Putamen (tissue), 1 donor: ENCODE measurements at places on chromosomes 7 and 10.

DNA sequence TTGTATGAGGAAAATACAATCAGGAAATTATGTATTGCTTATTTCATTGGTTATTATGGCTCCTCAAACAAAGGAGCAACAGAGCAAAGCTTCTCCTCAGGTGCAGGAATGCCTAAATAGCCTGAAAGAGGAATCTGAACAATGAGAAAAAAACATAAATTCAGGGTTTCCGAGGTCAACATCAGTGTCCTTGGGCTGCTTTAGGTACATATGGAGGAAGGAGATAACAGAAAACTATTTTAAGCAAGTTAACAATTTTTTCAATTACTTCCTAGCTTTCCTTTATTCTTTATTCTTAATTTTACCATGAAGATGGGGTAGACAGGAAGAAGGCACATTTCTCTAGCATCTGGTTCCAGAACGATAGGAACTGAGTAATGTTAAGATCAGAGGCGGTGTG is 14.0 kb downstream of the SLC16A9 start:
- DNase-seq, result no peak

DNA sequence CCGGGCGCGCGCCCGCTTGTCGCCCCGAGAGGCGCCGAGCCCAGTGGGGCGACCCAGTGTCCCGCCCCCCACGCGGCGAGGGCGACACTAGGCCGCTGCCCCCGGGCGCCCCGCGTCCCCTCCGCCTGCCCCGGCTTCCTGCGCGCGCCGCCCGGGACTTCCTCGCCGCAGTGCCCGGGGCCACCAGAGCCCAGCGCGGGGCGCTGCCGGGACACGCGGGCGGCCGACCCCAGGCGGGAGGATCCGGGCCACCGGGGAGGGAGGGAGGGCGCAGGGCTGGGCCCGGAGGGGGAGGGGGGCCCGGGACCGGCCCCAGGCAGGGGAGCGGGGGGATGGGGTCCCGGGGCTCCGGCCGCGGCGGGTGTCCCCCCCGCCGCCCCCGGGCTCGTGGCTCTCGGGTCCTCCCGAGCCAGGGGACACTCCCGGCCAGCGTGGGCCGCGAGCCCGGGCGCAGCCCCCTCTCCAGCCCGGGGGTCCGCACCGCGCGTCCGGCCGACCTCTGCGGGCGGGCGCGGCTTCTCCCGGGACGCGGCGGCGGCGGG is 435 bp upstream of the PWWP2B start:
- no peak for DNase-seq

GRCh38 chr7:147245274-147245673 is 1128.7 kb downstream of the CNTNAP2 start:
- peak; percentile 39 for DNase-seq

- DNase-seq, result no peak
Observed at GRCh38 chr7:42745357-42746059, 166.4 kb downstream of the C7orf25 start.

DNA sequence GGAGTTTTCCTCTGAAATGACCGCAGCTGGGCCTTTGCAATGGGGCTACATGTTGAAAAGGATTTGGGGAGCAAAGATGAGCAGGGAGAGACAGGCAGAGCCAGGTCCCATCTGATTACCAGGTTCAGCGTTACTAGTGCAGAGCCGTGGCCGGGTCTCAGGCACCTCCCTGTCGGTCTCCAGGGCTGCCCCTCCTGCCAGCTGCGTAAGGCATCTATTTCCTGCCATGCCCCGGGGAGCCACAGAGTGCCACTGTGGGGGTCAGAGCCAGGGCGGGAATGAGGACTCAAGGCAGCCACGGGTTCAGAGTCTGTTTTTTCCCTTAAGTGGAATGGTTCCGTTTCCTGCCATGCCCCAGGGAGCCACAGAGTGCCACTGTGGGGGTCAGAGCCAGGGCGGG is 382.6 kb upstream of the SHH start:
- DNase-seq, result no peak

DNA sequence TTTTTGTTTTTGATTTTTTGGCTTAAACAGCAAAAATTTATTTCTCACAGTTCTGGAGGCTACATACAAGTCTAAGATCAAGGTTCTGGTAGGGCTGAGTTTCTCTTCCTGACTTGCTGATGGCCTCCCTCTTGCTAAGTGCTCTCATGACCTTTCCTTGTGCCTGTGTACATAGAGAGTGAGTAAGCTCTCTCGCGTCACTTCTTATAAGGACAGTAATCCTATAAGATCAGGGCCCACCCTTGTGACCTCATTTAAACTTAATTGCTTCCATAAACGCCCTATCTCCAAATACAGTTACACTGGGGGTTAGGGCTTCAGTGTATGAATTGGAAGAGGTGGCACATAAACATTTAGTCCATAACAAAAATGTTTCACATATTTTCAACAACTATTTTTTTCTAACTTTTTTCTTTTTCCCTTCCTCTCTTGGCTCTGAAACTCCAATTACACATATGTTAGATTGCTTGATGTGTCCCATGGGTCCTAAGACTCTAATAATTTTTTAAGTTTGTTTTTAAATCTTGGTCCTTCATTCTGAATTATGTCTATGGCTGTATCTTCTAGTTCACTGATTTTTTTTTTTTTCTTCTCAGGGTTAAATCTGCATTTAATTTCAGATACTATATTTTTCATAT is 149.8 kb downstream of the HBP1 start:
- no peak for DNase-seq

DNA sequence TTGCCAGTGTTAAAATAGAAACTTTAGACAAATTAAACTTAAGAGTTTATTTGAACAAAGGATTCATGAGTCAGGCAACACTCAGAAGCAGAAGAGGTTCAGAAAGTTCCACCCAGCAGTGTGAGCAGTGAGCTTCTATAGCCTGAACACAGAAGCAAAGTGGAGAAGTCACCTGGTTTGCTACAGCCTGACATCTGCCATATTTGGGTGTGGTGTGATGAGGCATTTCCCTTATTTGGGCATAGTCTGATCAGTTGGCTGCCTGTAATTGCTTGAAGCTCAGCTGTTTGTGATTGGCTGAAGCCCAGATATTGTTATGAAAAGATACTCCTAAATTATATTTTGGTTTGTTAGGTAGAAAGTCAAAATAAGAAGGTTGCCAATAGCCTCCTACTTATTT is 39.1 kb downstream of the VWC2 start:
- no peak for DNase-seq

GRCh38 chr7:11648101-11648500 is 183.9 kb downstream of the THSD7A start:
- no peak for DNase-seq
